ENCODE measurements at places on chromosomes 2 and 18.

DNA sequence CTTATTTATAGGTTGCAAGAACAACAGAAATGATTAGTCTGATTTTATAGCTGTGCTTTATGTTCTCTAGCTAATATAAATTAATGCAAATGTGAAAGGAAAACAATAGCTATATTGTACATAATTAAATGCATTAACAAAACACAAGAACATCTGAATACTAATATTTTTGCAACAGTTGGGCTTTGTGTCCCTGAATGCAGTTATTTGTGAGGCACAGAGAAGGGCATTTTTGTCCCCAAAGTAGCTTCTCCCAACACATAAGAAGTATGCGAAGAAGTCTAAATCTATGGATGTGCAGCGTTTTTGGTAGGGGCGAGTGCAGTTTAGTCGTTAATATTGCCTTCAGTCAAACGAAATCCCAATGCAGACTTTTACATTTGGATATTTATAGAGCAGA, 110.0 kb downstream of the MBP start:
- DNase-seq, result no peak

- DNase-seq, result no peak
Measured at GRCh38 chr2:226317970-226318369, 481.6 kb downstream of the IRS1 start.

DNA sequence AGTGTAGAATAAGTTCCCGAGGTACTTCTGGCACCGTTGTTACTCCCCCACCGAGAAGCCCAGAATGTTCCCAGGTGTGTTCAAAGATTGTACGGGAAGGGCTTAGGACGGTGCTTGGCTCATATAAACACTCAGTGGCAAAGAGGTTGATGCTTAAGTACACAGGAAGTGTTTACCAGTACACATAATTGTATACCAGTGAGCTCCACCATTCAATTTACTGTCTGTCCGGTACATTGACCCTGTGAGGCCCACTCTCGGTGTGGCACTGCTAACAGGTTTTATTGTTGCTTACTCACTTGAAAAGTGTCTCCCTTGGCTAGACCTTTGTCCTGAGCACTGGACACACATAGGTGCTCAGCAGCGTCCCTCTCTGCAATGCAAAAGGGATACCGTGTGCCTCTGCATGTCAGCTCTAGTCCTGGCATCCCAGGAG, 191.0 kb downstream of the NEDD4L start:
- DNase-seq, result no peak

- DNase-seq, result no peak
Measured at GRCh38 chr2:106531676-106532214, 44.6 kb downstream of the CD8B2 start.

DNA sequence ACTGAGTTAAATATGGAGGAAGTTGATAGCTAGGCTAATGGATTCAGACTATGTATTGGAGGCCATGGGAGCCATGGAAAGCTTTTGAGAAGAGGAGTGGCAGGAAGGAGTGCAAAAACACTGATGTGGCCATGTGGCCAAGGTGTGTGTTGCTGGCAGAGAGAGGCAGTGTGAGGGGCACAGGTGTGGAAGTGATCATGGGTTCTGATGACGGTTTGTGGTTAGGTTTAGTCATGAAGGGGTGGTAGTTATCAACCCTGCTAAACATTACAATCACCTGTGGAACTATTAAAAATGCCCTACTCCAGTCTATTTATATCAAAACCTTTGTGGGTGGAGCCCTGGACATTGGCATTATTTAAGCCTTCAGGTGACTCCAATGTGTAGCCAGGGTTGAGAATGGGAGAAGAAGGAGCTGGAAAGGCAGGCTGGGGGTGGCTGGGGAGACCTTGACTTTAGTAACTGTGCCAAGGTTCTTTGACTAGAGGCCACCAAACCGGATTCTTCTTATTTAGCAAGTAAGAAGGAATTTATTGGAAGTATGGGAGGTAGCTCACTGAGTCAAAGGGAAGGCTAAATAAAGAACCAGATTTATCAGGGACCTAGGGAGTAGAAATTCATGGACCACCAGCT, 13.5 kb downstream of the GPR39 start:
- no peak for DNase-seq

GRCh38 chr2:32812316-32812715, 134.4 kb upstream of the LTBP1 start:
- no peak for DNase-seq
